ENCODE measurements at places on chromosomes 16 and 17.

GRCh38 chr16:17082095-17082882, 388.5 kb downstream of the XYLT1 start:
- no peak for DNase-seq

- no peak for DNase-seq
Measured at GRCh38 chr16:51113236-51114125, 37.6 kb downstream of the SALL1 start.

- no peak for DNase-seq
Measured at GRCh38 chr17:49146620-49147306, 14.2 kb downstream of the B4GALNT2 start.

- DNase-seq = no peak
Measured at GRCh38 chr16:31528523-31529107, 915 bp downstream of the AHSP start.

DNA sequence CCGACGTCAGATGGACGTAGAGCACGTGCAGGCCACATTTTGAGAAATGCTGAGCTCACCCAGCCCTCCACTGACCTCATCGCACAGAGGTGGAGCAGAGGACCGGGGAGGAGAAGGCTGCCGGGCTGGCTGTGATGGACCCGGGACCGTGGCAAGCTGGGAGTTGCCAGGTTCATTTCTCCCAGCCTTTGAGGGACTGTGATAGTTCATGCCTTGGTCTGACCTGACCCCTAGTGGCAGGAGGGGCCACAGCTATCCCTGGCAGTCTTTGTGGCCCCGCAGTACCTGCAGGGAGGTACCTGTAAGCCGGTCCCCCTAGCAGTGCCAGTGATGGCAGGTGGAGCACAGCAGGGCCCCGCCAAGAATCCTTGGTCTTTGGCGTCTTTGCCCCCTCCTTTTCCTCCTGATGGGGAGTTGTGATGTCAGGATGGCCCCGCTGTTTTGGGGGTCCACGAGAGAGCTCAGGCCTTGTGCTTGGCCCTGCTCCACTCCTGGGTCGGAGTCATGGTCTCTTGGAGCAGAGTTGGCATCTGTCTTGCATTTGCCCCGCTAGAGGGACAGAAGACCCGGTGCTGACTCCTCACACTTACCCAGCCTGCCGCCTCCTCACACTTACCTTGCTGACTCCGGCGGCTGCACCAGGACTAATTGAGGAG, 50.4 kb downstream of the OR1D5 start:
- peak; percentile 58 for DNase-seq

GRCh38 chr17:59771093-59771492, 63.6 kb downstream of the VMP1 start:
- no peak for DNase-seq

- no peak for DNase-seq
Measured at GRCh38 chr16:20051147-20051546, 22.5 kb downstream of the GPR139 start.

GRCh38 chr16:74923766-74924460, 61.0 kb downstream of the WDR59 start:
- no peak for DNase-seq

DNA sequence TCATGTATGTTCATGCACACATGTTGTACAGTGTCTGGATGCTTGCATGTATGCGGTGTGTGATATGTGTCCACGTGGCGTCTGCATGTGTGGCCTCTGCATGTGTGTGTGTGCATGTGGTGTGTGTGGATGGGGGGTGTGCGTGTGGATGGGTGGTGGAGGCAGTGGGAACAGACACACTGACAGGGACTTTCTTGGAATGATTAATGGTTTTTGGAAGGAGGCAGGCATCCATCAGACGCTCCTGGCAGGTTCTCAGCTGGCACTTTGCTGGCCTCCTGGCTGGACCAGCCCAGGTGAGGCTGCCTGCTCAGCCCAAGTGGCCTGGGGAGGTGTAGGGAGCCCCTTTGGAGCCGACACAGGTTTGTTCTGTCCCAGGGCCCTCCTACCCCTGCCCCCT, 121.2 kb upstream of the CIBAR2 start:
- no peak for DNase-seq

- no peak for DNase-seq
Measured at GRCh38 chr17:21001813-21002221, 41.0 kb downstream of the USP22 start.

DNA sequence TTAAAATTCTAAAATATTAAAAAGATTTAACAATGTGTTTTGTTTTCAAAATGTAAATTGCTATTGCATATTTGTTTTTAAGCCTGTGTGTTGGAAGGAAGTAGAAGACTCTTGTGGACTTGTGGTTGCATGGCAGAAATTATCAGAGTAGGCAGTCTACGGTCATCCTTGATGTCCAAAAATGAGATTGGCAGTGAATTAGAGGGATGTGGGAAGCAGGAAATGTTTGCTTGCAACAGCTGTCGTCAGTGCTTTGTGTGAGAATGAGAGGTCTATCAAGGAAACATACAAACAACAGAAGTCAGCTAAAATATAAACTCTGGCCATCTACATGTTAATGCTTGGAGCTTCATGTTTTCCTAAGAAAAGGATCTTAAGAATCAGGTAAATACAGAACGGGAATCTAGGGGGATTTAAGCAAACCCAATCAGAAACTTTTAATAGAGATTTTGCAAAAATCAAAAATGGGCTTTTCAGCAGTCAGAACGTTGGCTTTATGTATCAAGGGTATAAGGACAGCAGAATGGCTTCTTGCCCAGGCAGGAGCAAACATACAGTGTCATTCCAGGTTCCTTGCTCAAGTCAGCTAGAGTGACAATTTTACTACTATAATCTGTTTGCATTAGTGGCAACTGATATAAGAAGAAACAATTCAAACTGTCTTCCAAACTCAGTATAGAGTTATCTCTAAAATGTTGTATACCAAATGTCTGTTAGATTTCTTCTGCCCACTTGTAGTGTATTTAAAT, 196.7 kb downstream of the CYB561 start:
- no peak for DNase-seq

DNA sequence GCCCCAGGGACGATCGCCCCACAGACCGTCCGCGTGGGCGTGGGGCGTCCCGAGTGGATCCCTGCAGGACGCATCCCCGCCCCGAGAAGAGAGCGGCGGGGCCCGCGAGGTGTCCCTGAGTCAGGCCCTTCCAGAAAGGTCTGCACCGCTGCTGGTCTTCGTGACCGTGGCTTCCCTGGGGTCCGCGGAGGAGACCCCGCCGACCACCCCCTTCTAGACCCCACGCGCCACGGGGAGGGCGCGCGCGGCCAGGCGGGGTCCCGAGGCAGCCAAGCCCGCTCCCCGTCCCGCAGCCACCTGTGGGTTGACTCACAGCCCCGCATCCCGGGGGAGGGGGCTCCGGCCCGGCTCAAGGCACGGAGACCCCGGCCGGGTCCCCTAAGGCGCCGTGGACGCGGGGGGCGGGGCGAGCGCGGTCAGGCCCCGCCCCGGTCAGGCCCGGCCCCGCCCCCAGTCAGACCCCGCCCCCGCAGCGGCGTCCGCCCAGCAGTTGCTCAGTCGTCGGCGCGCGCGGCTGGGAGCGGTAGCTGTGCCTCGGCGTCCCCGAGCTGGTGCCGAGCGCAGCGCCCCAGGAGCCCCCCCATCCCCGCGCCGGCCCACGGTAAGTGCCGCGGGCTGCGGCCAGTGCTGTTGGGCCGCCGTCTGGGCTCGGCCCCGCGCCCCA, at the start of gene BAIAP3:
TSS of gene BAIAP3 (plus strand) at position 497 of the 664 bp plus-strand sequence. CDS start 4,905 bp downstream, outside the sequence.
- peak; percentile 54 for DNase-seq

DNA sequence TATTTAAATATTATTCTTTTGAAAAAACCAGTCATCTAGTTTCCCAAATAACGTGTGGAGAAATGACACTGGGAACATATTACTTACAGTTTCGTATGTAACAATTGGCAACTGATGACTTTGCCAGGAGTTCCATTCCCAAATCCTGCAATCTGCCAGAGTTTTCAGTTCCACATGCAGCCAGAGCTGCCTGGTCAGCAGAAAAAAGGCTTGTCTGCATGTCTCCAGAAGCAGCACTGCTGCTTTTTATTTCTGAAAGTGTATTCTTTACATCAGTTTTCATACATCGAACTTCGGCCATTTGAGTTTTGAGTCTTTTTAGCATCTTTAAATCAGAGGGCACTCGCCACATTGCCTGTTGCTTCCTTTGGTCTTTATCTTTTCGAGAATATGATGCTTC, 78.4 kb downstream of the TRIM37 start:
- DNase-seq = no peak

DNA sequence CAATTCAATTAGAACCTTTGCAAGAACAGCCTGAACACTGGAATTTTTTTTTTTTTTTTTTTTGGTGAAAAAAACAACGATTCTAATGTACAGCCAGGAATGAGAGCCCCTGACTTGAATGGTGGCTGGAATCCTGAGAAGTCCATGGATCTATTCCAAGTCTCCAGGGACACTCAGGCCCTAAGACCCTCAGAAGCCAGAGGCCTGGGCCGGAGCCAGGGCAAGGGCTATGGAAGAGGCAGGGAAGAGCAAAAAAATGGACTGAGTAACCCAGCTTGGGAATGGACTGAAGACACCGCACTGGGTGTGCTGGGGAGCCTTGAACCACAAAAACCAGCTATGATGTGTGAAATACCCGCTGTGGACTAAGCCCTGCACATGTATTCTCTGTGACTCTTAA, 60.3 kb upstream of the LHX1 start:
- no peak for DNase-seq

- no peak for DNase-seq
Measured at GRCh38 chr16:12626411-12626810, 177.3 kb downstream of the CPPED1 start.

GRCh38 chr17:36623281-36623680, 21.9 kb downstream of the MRM1 start:
- no peak for DNase-seq

GRCh38 chr17:33124871-33125551, 133.4 kb downstream of the SPACA3 start:
- DNase-seq = no peak

DNA sequence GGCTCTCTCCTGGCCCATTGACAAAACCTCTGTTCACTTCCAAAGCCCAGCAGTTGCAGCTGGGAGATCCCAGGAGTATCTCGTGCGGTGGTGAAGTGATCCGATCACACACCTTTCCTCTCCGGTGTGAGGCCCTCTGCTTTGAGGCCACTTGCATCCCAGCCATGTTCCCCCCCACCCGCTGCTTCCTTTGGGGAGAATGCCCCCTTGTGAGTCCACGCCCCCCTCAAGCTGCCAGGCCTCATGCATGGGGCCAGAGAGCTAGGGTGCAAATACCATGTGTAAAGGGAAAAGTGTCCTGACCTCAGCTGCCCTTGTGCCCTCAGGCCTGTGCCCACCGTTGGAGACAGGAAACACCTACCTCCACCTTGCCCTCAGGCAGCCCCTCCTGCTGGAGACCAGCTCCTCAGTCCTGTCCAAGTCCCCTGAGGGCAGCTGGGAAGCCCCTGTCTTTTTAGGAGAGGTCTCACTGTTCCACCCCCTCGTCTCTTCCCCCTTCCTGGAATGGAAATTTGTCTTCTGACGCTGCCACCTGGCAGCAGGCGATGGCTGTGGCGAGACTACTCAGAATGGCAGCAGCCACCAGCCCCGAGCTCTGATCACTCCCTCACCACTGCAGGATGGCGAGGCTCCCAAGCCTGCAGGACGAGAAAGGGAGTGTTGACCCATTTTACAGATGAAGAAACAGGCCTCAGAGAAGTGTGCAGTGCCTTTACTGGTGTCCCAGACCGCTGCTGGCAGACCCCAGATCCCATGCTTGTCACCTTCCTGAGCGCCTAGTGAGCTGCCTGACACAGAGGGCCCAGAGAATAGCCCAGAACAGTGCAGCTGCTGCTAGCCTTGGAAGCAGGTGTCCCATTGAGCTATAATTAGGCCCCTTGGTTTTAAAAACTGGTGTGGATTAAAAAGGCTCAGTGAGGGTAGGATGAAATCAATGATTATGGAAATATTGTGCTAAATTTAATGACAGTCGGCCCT, 120.6 kb upstream of the CACNG5 start:
- DNase-seq = no peak

- DNase-seq = no peak
Measured at GRCh38 chr16:12319428-12320035, 343.0 kb downstream of the SNX29 start.

DNA sequence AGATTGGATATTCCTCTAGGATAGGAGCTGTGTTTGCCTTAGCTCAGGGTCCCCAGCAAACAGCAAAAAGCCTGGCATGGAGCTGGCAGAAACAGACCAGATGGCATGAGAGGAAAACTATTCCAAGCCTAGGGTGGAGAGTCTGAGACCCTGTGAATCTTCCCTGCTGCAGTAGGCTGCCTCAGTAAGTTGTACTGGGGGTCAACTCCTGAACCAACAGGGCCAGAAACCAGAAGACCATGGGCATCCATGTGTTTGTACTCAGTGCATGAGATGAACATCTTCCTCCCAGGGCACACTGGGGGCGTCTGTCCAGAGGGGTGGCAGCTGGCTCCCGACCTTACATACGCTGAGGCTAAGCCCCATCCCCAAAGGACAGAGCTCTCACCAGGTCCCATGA, 214.4 kb downstream of the C16orf78 start:
- no peak for DNase-seq

GRCh38 chr17:50161911-50162288, 3.9 kb upstream of the SGCA start:
- DNase-seq = no peak

GRCh38 chr17:72111336-72111923, 9.4 kb upstream of the SOX9 start:
- DNase-seq = no peak

- DNase-seq = no peak
Measured at GRCh38 chr17:2414446-2415064, 13.7 kb upstream of the MNT start.

DNA sequence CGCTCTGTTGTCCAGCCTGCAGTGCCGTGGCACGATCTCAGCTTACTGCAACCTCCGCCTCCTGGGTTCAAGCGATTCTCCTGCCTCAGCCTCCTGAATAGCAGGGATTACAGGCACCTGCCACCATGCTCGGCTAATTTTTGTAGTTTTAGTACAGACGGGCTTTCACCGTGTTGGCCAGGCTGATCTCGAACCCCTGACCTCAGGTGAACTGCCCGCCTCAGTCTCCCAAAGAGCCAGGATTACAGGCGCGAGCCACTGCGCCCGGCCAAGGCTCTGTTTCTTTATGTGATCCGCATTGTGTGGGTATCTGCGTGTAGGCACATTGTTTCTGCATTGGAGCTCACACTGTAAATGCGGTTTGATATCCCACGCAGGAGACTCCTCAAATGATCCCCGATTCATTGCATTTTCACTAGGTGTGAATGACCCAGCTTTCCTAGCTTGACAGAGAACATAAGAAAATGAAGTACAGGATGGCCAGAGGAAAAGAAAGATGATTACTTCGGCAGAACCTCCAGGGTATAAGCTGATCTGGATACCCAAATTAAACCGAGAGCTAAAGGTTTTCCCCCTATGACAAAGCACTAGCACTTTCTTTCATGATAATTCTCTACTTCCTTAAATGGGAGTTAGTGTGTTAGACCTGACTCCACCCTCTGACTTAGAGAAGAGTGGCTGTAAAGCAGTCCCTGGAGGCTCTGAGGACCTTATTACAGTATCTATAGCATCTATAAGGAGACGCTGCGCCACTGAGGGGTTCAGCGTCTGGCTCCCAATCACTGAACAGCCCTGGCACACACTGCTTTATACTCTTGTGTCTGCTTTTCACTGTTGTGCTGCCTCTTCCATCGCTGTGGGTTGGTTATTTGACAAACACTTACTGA, 17.3 kb downstream of the COTL1 start:
- DNase-seq = no peak
